ENCODE measurements at places on chromosomes 2 and 18. TPM values are rescaled to one million over a fixed set of nuclear protein-coding genes. Genes with fewer than 3 reads are reported as not detected.

- no peak for DNase-seq
Measured at GRCh38 chr2:25374411-25374810, 32.7 kb upstream of the DNMT3A start.

Gene BIRC6
- 73.9 TPM for total RNA-seq

GRCh38 chr2:221437056-221437455 is 135.0 kb downstream of the EPHA4 start:
- DNase-seq = no peak

DNA sequence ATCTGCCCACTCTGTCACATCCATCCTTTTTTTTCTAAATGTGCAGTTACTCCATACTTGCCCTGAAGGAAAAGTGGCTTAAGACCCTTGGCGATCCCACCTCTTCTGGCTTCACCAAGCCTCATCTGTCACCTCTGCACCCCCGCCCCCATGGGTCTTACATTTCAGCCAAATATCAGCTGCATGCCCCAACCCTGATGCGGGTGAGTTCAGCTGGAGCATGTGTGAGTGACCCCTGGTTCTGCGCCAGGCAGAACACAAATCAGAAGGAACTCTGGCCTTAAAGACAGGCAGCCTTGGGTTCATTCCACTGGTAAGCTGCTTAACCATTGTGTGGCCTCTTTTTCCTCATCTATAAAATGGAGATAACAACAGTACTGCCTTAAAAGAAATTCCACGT is 194.7 kb downstream of the KLHL29 start:
- DNase-seq = no peak

- DNase-seq = peak; percentile 8
Measured at GRCh38 chr18:154151-154550, 4.2 kb upstream of the USP14 start.

DNA sequence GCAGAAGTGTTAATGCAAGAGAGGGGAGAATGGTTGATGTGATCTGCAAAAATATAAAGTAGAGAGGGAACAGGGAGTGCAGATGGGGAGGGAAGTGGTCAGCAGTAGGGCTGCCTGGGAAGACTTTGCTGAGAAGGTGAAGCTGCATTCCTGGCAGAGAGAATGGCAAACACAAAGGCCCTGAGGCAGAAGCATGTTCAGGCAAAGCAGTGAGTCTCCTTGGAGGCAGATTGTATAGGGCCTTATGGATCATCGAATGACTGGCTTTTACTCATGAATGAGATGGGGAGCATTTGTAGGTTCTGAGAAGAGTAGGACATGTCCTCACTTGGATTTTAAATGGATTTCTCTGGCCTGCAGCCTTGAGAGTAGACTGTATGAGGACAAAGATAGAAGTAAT is 9.5 kb downstream of the ITGA6 start:
- DNase-seq = no peak

Gene ASTL
- 0.09 TPM for total RNA-seq

- DNase-seq = peak; percentile 47
Measured at GRCh38 chr18:24190590-24190989, 51.7 kb downstream of the CABYR start.

DNA sequence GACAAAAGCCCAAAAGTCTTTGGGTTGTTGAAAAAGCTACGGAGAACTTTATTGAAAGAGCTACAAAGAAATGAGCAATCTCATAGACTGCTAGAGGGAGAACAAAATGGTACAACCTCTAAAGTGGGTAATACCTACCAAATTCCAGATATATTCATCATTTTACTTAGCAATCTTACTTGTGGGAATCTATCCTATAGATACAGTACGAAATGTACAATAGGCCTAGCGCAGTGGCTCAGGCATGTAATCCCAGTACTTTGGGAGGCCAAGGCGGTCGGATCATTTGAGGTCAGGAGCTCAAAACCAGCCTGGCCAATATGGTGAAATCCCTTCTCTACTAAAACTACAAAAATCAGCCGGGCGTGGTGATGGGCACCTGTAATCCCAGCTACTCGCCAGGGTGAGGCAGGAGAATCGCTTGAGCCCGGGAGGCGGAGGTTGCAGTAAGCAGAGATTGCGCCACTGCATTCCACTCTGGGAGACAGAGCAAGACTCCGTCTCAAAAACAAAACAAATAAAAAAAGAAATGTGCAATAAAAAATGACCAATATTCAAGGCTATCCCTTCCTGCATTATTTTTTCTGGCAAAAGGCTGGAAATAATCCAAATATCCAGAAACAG is 10.1 kb downstream of the EXOC6B start:
- DNase-seq = no peak

DNA sequence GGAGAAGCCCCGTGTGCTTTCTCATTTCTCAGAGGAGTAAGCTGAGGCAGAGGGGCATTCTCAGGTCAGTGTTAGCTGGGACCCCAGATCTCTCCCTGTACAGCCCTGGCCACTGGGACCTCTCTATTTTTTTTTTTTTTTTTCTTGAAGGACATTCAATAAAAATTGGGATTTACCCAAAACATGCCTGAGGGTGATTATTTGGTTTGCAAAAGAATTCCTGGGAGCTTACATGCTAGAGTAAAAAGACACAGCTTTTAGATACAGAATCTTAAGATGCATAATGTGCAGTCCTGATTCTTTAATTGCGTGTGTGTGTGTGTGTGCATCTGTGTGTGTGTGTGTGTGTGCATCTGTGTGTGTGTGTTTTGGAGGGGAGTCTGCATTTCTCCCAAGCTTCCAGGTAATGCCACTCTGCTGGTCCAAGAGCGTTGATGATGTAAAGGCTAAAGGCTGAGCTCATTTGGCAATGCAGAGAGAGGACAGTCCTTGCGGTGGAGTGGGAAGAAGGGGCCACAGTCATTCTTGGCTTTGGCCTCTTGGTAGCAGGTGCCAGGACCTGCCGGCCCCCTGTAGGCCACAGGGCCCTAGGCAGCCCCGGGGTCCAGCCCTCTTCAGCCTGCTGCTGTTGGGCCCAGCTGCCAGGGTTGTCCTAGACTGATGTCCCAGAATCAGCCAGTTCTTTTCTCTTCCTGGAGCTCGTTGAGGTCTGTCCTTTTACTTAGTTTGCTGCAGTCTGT is 74.1 kb upstream of the MCFD2 start:
- DNase-seq = no peak

GRCh38 chr2:66438498-66438833 is 3.5 kb downstream of the MEIS1 start:
- no peak for DNase-seq

Gene TRIP12
- total RNA-seq = 145 TPM

DNA sequence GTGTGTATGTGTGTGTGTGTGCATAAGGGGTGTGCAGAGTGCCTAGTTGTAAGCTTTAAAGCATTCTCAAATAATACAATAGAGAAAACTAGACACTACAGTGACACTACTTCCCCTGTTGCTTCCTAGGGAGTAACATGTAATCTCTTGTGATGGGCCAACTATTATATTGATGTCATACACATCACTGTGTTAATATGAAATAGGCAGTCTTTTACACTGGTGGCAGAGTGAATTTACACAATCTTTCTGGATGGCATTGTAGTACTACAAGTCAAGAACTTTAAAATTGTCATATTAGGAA is 488.0 kb upstream of the ZEB2 start:
- DNase-seq = no peak

- DNase-seq = no peak
Measured at GRCh38 chr18:58639751-58640427, 11.0 kb upstream of the ALPK2 start.

DNA sequence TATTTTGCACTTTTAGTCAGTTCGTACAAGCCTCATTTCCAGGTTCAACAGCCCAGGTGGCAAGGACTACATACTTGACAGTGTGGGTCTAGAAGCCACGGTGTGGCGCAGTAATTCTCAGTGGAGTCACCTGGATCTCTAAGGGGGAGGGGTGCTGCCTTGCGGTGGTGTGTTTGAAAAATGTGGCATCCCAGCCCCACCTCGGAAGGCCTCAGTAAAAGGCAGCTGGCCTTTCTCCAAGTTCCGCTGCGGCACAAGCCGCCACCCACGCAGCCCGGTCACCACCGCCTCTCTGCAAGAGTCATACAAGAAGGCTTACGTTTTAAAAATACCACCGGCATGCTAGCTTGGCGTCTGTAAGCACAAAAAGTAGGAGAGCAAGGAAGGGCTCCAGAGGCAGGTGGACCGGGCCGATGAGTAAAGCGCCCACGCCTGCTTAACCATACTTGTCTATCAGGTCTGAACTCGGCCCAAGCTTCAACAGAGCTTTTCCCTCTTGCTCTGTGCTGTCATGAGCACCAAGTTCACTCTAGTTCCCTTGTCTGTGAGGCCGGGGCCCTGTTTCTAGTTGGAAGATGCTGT is 49.5 kb downstream of the SPRED2 start:
- peak; percentile 62 for DNase-seq

Gene PDE6D
- total RNA-seq = 20.3 TPM

DNA sequence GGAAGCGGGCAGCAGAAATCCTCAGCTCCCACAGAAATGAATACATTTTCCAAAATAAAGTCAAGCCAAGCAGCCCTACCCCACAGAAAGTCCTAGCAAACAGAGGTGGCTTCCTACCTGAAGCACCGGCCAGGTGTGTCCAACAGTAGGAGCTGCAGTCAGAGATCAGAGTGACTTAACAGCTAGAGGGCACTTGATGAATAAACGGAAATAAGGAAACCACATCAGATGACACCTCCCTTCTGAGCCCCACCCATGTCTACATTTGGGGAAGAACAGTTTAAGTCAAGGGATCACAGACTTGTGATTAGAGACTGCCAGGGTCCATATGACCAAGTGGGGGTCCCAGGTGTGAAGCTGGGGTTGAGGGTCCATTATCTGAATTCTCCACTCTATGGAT is at the start of gene CXCR1:
Gene CXCR1 (minus strand): TSS at position 172 of the 400 bp plus-strand sequence. CDS start 1,751 bp downstream, outside the sequence.
- no peak for DNase-seq

DNA sequence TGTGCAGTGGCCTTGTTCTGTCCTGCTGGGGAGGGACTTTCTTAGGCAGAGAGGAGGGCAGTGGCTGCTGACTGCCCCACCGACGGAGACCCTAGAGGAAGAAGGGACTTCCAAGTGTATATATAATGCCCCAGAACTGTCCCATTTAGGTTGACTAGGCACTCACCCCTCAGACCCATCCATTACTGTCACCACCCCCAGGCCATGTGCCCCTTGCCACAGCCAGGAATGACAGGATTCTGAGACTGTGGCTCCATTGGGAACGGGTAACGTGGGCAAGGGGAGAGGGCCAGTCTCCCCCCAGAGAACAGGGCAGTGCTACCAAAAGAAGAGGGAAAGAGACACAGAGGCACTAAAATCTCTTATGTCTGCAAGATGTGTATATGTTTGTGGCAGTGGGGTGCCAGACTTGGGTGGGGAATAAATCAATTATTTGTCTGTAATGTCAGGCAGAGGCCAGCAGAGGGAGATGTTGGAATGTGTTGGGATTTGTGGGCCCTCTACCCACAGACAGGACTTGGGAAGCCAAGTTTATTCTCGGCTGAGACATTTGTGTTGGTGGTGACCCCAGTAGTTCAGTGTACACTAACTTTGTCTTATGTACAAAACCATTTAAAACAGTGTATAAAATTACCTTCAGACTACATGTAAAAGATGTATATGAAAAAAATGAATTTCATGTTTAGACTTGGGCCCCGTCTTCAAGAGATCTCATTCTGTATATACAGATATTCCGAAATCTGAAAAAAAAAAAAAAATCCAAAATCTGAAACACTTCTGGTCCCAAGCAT is 24.0 kb upstream of the TMEM37 start:
- peak; percentile 70 for DNase-seq

GRCh38 chr2:85681776-85682175 is 12.4 kb upstream of the GNLY start:
- no peak for DNase-seq

DNA sequence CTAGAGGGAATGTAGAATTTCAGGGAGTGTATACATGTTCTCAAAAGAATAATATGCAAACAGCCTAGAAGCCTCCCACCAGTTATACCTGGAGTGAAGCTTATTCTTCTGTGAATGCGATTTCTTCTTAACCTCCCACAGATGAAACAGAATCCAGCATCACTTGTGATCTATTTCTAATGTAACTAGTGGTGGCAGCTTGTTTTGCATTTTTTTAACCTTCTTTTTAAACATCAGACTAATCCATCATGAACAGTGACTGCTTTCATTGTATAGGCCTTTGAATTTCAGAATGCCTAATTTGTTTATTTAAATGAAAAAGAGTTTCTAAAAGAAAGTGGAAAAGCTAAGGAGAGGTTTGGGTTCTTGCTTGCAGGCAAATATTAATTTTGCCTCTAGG is 85.7 kb upstream of the EPHA4 start:
- DNase-seq = no peak

DNA sequence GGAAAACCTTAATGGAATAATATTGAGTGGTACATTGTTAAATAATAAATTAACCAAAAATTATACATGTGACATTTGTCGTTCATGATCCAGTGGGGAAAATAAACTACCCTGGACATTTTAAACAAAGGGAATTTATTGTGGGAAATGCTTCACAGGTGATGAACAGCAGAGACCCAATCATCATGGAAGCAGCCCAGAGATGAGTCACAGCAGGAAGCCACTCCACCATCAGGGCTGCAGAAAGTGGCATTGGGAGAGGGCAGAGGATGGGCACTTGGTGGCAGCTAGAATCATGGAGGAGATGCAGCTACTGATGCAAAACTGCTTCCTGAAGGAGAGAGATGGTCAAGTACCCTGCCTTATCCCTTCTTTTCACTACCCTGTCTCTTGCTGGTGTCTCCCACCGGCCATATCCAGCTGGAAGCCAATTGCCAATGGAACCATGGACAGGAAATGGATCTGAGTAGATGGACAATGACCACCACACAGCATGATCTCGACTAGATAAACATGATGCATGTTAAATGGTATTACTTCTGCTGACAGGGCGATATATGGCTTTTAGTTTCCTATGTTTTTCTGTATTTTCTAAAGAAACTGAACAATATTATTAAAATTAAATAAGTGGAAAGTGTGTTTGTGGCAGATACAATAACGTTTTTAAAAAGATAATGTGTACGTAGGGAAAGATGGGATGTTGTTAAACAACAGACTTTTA is 139.8 kb downstream of the RPIA start:
- DNase-seq = no peak

DNA sequence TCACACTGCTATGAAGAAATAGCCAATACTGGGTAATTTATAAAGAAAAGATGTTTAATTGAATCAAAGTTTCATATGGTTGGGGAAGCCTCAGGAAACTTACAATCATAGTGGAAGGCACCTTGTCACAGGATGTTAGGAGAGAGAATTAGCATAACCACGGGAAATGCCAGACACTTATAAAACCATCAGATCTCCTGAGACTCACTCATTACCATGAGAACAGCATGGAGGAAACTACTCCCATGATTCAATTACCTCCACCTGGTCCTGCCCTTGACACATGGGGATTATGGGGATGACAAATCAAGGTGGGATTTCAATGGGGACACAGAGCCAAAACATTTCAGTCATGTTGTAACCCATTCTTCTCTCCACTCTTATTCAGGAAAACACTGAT is 472.9 kb upstream of the FSIP2 start:
- no peak for DNase-seq

Gene TUBB8B
- not detected for total RNA-seq

Gene GAREM2
- 2.5 TPM for total RNA-seq

DNA sequence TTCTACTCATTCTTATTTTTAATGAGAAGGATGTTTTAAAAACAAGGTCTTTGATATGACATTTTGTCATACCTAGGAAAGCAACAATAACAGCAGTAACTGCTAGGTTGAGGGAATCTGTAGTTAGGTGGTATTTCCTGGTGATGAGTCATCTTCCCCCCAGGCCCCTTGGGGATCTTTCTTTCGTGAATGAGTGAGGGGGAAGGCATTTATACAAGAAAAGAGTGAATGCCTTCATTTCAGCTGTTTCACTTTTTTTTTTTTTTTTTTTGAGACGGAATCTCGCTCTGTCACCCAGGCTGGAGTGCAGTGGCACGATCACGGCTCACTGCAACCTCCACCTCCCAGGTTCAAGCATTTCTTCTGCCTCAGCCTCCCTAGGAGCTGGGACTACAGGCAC is 108.6 kb downstream of the MAP4K4 start:
- DNase-seq = peak; percentile 69

Measured in muscle of leg (tissue), 16 donors.